GM06990 (cell line): ENCODE measurements at places on chromosomes 6 and 20.

DNA sequence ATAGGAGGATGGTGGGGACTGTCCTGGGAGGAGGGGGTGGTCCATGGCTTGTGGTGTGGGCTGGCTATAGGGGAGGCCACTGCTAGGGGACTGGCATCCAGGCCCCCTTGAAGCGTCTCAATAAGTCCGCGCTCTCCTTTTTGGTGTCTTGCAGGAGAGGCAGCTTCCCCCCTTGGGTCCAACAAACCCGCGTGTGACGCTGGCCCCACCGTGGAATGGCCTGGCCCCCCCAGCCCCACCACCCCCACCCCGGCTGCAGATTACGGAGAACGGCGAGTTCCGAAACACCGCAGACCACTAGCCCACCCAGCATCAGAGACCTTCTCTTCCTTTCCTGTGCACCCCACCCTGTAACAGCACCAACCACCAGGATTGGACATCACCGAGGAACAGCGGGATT lies 2.8 kb upstream of the ZBTB9 start:
- no peak for DNase-seq

GRCh38 chr6:7758456-7758855 lies 32.6 kb downstream of the BMP6 start:
- DNase-seq: no peak

- DNase-seq: no peak
These were observed 255.6 kb downstream of the MAFB start for GRCh38 chr20:40433341-40433861.

DNA sequence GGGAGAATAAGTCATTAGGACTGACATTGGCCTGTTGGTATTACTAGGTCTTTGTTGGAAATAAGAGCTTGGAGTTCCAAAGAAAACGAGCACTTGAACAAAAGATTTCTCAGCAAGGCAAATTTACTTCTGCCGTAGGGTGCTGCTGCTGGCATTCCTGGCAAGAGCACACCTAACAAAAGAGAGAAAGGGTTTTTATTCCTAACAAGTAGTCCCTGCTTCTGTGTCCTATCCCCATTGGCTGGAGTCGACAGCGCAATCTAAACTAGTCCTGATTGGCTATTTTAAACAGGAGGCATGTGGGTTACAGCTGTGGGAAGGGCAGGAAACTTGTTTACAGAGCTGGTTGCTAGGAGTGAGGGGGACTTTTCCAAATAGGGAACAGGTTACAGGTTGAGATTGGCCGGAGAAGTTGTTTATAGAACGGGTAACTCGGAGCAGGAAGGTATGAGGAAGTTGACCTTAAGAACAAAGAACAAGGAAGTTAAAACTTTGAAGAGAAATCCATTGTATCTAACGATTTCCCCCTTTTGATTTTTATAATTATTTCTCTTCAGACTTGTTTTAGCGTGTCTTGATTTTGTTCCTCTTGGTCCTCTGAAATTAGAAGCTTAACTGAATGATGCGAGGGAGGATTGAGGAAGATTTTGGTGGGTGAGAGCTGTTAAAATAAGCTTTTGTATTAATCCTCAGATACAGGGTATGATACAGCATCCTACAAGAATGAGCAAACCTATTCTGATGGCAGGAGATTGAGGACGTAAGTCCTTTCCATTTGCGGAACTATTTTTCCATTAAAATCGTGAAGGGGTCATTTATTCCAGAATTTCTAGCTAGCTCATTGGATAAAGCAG lies 3.4 kb upstream of the ZNFX1 start:
- no peak for DNase-seq

GRCh38 chr20:36272547-36273220 lies 33.5 kb upstream of the DLGAP4 start:
- no peak for DNase-seq

- DNase-seq: no peak
These were observed 79.7 kb upstream of the FYN start for GRCh38 chr6:111952821-111953540.

DNA sequence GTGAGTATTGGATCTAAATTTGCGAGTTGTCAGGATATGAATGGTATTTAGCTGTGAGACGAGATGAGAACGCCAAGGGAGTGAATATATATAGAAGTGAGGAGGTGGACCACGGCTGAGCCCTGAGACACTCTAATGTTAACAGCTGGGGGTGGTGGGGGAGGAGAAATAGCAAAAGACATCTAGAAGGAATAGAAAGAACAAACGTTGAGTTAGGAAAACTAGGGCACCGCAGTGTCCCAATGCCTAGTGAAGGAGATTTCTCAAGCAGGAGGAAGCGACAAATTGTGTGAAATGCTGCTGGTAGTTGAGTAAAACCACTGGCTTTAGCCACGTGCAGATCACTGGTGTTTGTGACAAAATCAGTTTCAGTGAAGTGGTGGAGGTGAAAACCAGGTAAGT lies 56.9 kb downstream of the CD164 start:
- no peak for DNase-seq

DNA sequence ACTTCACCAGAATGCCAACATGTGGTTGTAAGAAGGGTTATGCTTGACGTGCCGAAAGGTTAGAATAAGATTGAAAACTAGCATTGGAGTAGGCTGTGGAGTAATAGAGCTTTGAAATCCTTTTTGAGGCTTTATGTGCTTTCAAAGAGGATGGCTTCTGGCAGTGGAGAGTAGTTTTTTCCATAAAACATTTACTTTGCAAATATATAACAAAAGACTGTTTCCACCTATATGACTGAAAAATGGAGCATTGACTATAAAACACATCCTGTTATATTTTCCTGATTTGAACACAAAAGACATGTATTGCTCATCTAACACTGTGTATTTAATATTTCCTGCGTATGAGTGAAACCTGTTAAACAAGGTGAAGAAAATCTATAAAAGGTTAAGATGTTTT lies 38.8 kb downstream of the ZFAND3 start:
- no peak for DNase-seq

GRCh38 chr20:25668446-25668845 lies 28.2 kb downstream of the ZNF337 start:
- no peak for DNase-seq

GRCh38 chr6:38156818-38157565 lies 337.5 kb downstream of the ZFAND3 start:
- DNase-seq: no peak

GRCh38 chr6:23173234-23173633 lies 603.9 kb downstream of the HDGFL1 start:
- DNase-seq: no peak

GRCh38 chr6:153104220-153104619 lies 26.9 kb downstream of the RGS17 start:
- DNase-seq: no peak

- DNase-seq: no peak
These were observed 124.7 kb downstream of the IRF4 start for GRCh38 chr6:516213-516612.

GRCh38 chr20:41524980-41525613 lies 93.1 kb downstream of the CHD6 start:
- no peak for DNase-seq

- no peak for DNase-seq
These were observed 19.5 kb downstream of the ADNP start for GRCh38 chr20:50911716-50912115.

DNA sequence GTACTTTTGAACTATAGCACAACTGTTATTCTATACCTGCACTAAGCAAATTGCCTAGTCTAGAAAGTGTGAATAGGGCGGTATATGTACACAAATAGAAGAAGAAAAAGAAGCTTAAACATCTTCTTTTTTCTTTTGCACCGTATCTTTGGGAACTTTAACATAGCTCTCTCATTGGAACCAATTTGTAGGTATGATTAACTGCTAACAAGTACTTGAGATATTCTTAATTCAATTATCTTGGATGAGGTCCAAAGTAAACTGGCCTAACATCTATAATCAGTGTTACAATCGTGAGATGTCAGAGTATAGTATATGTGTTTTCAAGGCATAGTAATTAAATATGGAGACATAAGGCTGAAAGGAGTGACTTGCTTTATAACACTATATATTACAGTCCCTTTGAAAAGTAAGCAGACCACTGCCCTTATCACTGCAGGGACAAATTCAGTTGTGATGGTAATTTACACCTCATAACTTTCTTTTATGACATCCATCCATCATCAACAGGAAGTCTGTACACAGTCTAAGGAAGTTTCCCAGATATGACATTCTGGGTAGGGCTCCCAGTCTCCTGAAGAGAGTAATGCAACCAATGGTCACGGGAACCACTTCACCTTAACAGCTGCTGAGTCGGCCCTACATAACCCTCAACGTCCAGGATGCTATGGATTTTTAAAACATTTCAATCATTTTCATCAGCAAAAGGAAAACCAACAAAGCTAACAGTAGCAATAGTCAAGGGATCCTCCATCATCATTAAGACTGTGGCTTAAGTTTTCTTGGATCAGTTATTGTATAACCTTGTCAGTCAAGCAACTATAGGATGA lies 37.6 kb downstream of the NKAIN2 start:
- no peak for DNase-seq

DNA sequence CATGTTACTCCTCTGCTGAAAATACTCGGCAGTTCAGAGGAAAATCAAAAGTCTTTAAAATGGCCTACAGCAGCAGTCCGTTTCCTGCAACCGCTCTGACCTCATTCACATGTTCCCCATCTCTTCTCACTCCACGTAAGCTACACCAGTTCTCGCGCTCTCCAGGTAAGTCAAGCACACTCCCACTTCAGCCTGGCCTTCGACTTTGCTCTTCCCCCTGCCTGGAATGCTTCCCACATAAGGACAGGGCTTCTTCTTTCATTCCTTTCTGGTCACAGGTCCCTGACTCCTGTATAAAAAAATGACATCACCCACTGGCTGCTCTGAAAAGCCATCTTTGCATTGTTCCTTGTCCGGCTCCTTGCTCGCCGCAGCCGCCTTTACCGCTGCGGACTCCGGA lies 42.7 kb downstream of the MGME1 start:
- no peak for DNase-seq

GRCh38 chr6:70479236-70479635 lies 65.9 kb downstream of the FAM135A start:
- no peak for DNase-seq

- DNase-seq: no peak
These were observed 55.0 kb upstream of the TBXT start for GRCh38 chr6:166222631-166223030.

- DNase-seq: peak; percentile 12
These were observed 3.3 kb downstream of the PLN start for GRCh38 chr6:118551063-118552053.

DNA sequence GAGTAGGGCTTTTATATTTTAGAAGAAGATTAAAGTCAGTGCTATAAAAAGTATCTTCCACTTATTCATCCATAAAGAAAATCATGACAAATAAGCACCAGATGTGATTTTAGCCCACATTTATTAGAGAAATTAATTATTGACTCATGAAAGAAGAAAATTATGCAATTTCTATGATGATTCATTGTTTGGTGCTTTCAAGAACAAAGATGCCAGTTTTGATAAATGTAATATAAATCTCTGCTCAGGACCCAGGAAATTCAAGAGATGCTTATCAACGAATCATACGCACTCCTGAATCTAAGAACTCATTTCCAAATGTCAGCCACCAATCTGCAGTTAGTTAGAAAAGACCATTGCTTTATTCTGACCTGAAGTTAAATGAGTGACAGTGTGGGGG lies 211.4 kb downstream of the ARHGAP18 start:
- DNase-seq: no peak

GRCh38 chr20:50968289-50968688 lies 9.7 kb downstream of the MOCS3 start:
- no peak for DNase-seq

GRCh38 chr6:30206799-30207618 lies 6.2 kb downstream of the TRIM26 start:
- no peak for DNase-seq
